Right cardiac atrium (tissue), 5 donors: ENCODE measurements at places on chromosomes 4 and X. TPM values are rescaled to one million over a fixed set of nuclear protein-coding genes. Genes with fewer than 3 reads are reported as not detected.

Gene EGFL6
- not detected for polyA plus RNA-seq

Gene RASGEF1B
- polyA plus RNA-seq = 4.3 TPM

Gene MEPE
- not detected for polyA plus RNA-seq

Gene ANOS1
- 1.8 TPM for polyA plus RNA-seq

Gene GRID2
- 0.09 TPM for polyA plus RNA-seq

Gene CXCR3
- 0.07 TPM for polyA plus RNA-seq

Gene TRIM61
- polyA plus RNA-seq = 2.3 TPM

Gene SPIN4
- 1.0 TPM for polyA plus RNA-seq

DNA sequence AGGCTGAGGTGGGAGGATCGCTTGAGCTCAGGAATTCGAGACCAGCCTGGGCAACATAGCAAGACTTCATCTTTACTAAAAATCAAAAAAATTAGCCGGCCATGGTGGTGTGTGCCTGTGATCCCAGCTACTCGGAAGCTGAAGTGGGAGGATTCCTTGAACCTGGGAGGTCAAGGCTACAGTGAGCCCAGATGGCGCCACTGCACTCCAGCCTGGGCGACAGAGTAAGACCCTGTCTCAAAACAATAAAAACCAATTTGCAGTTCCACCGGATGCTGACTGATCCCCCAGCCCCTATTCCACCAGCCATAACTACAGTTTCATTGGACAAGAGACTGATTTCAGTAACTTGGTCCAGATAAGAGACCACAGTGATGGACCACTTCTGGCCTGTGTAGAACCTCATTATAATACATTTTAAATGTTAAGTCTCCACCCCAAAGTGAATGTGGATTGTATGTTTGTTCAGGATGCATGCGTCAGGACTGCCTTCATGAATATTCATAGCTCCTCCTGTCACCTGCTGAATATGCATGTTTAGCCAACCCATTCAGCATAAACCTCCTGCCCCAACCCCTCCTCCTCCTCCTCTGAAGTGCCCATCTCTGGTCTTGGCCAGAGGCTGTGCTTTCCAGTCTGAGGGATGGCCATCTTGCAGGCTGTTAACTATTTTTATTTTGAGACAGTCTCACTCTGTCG is 2.3 kb upstream of the SLBP start:
- DNase-seq = no peak

DNA sequence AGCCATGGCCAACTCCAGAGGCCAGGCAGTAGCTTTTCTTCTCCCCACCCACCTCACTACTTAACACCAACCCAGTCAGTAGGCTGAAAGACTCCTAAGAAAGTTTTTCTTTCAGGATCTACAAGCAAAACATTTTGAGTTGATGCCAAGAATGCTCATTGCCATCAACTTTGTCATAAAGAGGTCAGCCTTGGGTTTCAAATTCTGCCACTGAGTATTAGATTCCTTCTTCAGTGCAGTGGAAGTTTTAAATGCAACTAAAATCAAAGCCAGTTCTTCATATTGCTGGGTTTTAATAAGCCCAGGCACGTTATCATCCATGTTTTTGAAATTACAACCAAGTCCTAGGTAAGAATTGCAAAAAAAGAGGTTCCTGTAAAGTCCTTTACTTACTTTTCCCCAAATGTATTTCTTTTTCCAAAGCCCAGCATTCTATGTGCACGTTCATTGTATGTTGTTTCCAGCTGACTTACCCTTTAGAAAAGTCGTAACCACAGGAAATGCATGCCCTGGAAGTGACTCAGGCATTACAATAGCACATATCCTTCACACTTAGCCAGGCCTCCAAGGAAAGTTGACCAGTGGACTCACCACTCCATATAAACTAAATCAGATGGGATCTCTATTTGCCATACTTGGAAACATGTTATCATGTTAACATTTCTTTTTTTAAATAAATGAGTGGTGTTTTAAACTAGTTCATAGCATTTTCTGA is 229.9 kb downstream of the SOX3 start:
- no peak for DNase-seq

- no peak for DNase-seq
Measured at GRCh38 chr4:120010646-120011045, 56.0 kb downstream of the MAD2L1 start.

- DNase-seq = no peak
Measured at GRCh38 chr4:2702361-2702760, 53.8 kb downstream of the TNIP2 start.

DNA sequence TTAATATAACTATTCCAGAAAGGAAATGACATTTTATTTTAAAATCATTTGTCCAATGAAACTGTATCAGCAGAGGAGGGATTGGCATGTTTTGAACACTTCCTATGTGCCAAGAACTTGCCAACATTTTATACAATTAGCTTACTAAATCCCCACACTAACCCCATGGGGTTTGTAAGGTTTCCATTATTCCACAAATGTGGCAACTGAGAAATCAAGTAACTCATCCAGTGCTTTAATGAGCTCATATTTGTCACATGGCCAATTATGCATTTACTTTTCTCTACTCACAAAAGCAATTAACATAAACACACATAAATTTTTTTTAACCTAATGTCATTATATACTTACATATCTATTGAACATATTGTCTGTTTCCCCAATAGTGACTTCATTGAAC is 37.3 kb downstream of the MANBA start:
- no peak for DNase-seq

DNA sequence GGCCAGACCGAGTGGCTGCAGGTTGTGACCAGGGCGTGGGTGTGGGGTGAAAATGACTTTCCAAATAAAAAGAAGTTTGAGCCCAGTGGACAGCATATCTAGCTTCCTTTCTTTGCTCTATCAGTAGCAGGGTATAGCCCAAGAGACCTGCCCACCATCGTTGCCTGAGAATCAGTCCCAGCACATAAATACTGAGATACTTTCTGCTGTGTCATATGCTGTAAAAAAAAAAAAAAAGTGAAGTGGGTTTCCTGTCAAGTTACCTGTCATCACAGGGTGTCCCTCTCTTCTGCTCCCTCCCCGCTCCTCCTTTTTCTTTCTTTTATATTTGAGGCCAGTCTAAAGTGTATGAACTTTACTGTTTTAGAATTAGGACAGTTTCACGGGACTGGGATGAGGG is 330.3 kb upstream of the BOD1L1 start:
- DNase-seq = no peak

GRCh38 chr4:157315968-157316367 is 95.4 kb downstream of the GRIA2 start:
- no peak for DNase-seq

DNA sequence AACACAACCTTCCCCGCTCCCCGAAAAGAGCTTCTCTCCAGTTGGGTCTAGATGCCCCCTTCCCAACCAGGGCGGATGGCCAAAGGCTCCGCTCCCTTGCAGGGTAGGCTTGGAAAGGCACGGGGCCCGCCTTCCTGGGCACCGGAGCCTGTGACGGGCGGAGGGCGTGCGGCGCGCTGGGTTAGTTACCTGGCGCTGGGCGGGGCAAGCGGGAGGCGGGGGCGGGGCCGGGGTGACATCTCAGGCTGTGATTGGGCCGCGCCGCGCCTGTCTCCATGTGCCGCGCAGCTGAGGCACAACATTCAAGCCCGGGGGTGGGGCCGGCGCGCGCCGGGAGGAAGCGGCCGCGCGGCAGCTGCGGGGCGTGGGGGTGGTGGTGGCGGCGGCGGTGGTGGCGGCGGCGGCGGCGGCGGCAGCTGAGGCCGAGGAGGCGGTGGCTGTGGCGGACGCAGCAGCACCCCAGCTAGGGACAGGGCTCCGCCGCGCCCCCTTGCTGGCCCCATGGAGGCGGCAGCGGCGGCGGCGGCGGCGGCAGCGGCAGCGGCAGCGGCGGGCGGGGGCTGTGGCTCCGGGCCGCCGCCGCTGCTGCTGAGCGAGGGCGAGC is at the start of gene REPS2:
TSS of gene REPS2 (plus strand) at position 298 of the 604 bp plus-strand sequence. CDS start at position 502, 204 bp downstream.
- DNase-seq = peak; percentile 93

GRCh38 chrX:73847100-73847499 is 284.1 kb downstream of the CHIC1 start:
- no peak for DNase-seq

DNA sequence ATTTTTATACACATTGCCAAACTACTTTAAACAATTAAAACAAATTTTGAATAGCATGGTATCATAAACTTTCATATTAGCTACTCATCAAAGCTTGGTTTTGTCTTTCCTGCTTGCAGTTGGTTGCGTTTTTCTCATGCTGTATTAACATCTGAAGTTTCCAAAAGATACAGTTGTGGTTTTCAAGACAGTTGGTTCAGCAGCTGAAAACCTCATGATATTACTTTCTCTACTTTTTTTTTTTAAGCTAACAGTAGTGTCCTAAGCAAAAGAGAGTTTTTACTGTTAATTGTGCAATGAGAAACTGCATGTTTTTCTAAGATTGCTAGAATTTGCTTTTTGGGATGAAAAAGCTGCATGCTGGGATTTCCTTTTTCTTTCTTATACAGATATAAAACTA is 15.2 kb downstream of the RUFY3 start:
- DNase-seq = no peak

GRCh38 chr4:168864821-168865541 is 145.1 kb downstream of the CBR4 start:
- DNase-seq = no peak

- DNase-seq = peak; percentile 77
Measured at GRCh38 chr4:84582302-84582987, 482 bp upstream of the CDS1 start.

GRCh38 chrX:18748499-18748898 is 41.1 kb downstream of the PPEF1 start:
- DNase-seq = no peak

GRCh38 chr4:166594326-166594946 is 639.9 kb downstream of the SPOCK3 start:
- no peak for DNase-seq

- DNase-seq = no peak
Measured at GRCh38 chr4:123305736-123306135, 90.9 kb upstream of the SPRY1 start.

GRCh38 chrX:31580227-31580626 is 508.4 kb upstream of the FTHL17 start:
- no peak for DNase-seq

GRCh38 chr4:88035292-88035691 is 27.9 kb downstream of the PKD2 start:
- DNase-seq = no peak
